ENCODE measurements at places on chromosomes 1 and 21. TPM values are rescaled to one million over a fixed set of nuclear protein-coding genes. Genes with fewer than 3 reads are reported as not detected.

- no peak for DNase-seq
These were observed 29.2 kb downstream of the DNASE2B start for GRCh38 chr1:84427250-84428188.

DNA sequence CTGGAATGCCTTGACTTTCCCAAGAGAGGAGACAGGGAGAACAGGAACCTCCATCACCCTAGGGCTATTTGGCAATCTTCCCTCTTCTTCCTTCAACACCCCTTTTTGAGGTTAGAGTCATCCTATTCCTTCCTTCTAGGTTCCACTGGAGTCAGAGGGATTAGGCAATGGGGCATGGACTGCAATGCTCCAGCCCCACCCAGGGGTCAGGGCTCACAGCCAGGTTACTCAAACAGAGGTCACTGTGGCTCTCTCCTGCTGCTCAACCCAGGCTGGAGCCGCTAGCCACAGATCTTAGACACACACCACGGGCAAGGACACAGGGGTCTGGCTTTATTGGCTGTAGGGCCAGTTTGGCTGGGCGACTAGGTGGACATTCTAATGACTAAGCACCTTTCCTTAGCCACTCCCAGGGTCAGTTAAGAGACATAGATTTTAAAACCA, 145.5 kb upstream of the NRIP1 start:
- H3K4me1 ChIP-seq, result peaks cover 5% of the 10 kb centered on the region
- no peaks in the 10 kb centered on the region for H3K36me3 ChIP-seq
- no peak for DNase-seq
- no peaks in the 10 kb centered on the region for H3K27me3 ChIP-seq

Gene MTARC1
- 25.8 TPM for total RNA-seq

- H3K27me3 ChIP-seq, result no peaks in the 10 kb centered on the region
- DNase-seq, result no peak
- H3K4me3 ChIP-seq, result no peak overlapping the region
- H3K4me1 ChIP-seq, result peaks cover 5% of the 10 kb centered on the region
- no peak overlapping the region for H3K27ac ChIP-seq
- no peaks in the 10 kb centered on the region for H3K36me3 ChIP-seq
These were observed 100.4 kb upstream of the POGK start for GRCh38 chr1:166738873-166739272.

DNA sequence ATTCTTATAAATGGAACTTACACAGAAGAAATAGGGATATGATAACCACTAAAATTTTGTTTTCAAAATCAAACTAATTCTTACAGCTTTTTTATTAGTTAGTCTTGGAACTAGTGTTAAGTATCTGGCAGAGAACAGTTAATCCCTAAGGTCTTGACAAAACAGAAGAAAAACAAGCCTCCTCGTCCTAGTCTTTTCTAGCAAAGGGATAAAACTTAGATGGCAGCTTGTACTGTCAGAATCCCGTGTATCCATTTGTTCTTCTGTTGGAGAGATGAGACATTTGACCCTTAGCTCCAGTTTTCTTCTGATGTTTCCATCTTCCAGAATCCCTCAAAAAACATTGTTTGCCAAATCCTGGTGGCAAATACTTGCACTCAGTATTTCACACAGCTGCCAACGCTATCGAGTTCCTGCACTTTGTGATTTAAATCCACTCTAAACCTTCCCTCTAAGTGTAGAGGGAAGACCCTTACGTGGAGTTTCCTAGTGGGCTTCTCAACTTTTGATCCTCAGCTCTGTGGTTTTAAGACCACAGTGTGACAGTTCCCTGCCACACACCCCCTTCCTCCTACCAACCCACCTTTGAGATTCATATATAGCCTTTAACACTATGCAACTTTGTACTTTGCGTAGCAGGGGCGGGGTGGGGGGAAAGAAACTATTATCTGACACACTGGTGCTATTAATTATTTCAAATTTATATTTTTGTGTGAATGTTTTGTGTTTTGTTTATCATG, 42.3 kb upstream of the LAMC2 start:
- H3K4me1 ChIP-seq, result no peaks in the 10 kb centered on the region
- peaks cover 15% of the 10 kb centered on the region for H3K36me3 ChIP-seq
- H3K27ac ChIP-seq, result no peak overlapping the region
- no peak overlapping the region for H3K4me3 ChIP-seq
- DNase-seq, result no peak

Gene MTX1
- total RNA-seq, result 62.8 TPM

Gene LRRC38
- total RNA-seq, result 0.25 TPM

DNA sequence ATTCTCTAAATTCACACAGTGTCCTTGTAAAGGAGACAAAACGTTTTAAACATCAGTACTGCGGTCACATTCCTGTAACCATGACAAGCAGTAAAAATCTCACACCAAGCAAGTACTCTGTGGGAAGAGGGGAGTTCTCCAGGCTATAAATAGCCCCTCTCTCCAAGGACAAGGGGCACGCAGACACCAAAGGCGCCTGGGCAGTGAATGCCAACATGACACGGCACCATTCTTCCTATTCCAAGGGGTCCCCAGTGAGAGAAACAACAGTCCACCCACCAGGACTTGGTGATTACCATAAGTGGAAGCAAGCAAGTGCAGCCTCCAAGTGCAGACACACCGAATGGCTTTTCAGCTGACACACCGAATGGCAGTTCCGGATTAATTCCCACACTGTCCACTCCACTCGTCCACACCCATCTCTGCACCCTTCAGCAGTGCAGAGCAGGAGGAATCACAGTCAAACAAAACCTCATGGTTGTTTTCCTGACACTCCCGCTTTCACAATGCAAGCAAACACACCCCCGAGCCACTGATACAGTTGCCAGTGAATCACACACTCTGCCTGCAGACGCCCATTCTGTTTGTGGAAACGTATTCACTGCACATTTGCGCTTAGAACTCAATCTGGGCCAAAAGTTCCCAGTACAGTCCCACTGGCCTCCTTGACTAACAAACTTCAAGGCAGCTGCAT, 1.8 kb downstream of the PTTG1IP start:
- peak overlapping the region; percentile 82 for H3K4me3 ChIP-seq
- H3K27ac ChIP-seq, result peak overlapping the region; percentile 87
- peaks cover 24% of the 10 kb centered on the region for H3K27me3 ChIP-seq
- no peaks in the 10 kb centered on the region for H3K36me3 ChIP-seq
- no peak for DNase-seq

DNA sequence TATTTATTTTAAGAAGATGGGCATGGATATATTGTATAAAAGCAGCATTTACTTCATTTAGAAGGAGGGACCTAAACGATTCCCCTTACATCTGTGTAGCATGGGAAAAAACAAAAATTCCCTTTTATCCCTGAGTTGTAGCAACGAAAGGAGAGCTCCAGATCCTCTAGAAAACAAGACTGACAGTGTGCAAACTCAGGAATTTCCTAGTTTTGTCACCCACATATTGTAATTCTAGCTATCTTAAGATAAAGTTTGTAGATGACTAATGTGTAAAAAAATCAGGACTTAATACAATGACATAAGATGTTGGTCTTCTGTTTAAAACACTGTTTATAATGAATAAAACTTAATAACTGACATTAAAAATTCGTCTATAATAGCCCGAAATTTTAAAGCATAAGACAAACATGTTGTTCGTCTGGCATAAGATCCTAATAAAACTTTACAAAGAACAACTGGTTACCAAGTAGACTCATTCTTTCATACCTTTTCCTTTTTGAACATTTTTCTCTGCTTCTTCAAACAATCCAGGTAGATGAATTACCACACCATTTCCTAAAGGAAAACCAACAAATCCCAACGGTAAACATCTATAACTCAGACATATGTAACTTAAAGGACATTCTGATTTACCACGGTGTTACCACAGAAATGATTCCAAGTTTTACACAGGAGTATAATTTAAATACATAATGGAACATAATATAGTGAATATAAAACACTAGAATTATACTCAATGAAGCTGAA, 15.2 kb downstream of the ADSS2 start:
- H3K27me3 ChIP-seq, result no peaks in the 10 kb centered on the region
- no peak overlapping the region for H3K4me3 ChIP-seq
- H3K4me1 ChIP-seq, result peaks cover 24% of the 10 kb centered on the region
- H3K27ac ChIP-seq, result no peak overlapping the region

DNA sequence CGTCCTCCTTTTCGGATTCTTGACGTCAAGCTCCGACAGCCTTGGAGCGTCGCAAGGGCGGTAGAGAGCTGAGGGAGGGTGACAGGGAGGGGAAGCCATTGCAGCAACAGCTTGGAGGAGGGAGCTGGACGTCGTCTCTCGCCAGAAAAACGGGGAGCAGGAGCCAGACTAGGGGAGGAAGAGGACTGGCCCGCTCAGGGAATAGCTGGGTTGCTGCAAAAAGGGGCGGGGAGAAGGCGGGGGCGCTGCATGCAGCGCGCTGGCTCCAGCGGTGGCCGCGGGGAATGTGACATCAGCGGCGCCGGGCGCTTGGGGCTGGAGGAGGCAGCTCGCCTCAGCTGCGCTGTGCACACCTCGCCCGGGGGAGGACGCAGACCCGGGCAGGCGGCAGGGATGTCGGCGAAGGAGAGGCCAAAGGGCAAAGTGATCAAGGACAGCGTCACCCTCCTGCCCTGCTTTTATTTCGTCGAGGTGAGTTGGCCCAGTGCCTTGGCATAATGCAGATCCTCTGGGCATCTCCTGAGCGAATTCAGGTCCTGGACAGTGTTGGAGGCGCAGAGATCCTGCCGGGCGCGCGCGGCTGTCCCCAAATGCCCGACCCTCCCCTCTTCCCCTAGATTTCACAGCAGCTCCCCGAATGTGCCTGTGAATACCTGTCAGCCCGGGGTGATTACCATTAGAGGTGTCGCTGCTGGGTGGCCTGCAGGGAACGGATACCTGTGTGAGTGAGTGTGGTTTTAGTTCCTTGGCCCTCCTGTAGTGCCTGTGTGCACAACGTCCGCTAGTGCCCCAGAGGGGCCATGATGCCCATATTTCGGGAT, at the start of gene PLPPR4:
TSS of gene PLPPR4 (plus strand) at position 292 of the 821 bp plus-strand sequence. CDS start at position 394, 102 bp downstream.
- peaks cover 36% of the 10 kb centered on the region for H3K27me3 ChIP-seq
- no peak within 1 kb of the TSS for H3K27ac ChIP-seq
- 0 out of 2 replicates have a peak, but pooled peaks cover 3% of the 10 kb centered on the region for H3K4me1 ChIP-seq
- H3K4me3 ChIP-seq, result peak within 1 kb of the TSS; percentile 78
- DNase-seq, result peak; percentile 81
- no peaks in the 10 kb centered on the region for H3K36me3 ChIP-seq

Gene BRINP3
- 0.28 TPM for total RNA-seq

Gene FAM43B
- 3.1 TPM for total RNA-seq

Gene NDUFS5
- total RNA-seq, result 402 TPM

- H3K36me3 ChIP-seq, result peaks cover 6% of the 10 kb centered on the region
- no peaks in the 10 kb centered on the region for H3K27me3 ChIP-seq
- no peak overlapping the region for H3K4me3 ChIP-seq
- DNase-seq, result no peak
- no peaks in the 10 kb centered on the region for H3K4me1 ChIP-seq
These were observed 47.8 kb downstream of the ZMYM4 start for GRCh38 chr1:35316264-35316663.

GRCh38 chr1:201020721-201021629, 2.5 kb downstream of the KIF21B start:
- peak overlapping the region; percentile 73 for H3K27ac ChIP-seq
- peaks cover 7% of the 10 kb centered on the region for H3K27me3 ChIP-seq
- no peaks in the 10 kb centered on the region for H3K36me3 ChIP-seq
- peak; percentile 65 for DNase-seq
- H3K4me1 ChIP-seq, result peaks cover 77% of the 10 kb centered on the region

Gene CLEC20A
- total RNA-seq, result not detected

GRCh38 chr1:112188611-112189010, 199.1 kb upstream of the KCND3 start:
- no peaks in the 10 kb centered on the region for H3K36me3 ChIP-seq
- DNase-seq, result no peak
- H3K4me3 ChIP-seq, result no peak overlapping the region
- no peak overlapping the region for H3K27ac ChIP-seq
- no peaks in the 10 kb centered on the region for H3K27me3 ChIP-seq
- no peaks in the 10 kb centered on the region for H3K4me1 ChIP-seq

GRCh38 chr1:23727362-23727811, 15.9 kb upstream of the ELOA start:
- peaks cover under 1% of the 10 kb centered on the region for H3K36me3 ChIP-seq
- peak overlapping the region; percentile 35 for H3K27ac ChIP-seq
- no peaks in the 10 kb centered on the region for H3K4me1 ChIP-seq
- no peak overlapping the region for H3K4me3 ChIP-seq
- no peak for DNase-seq

Gene OR2M3
- not detected for total RNA-seq

DNA sequence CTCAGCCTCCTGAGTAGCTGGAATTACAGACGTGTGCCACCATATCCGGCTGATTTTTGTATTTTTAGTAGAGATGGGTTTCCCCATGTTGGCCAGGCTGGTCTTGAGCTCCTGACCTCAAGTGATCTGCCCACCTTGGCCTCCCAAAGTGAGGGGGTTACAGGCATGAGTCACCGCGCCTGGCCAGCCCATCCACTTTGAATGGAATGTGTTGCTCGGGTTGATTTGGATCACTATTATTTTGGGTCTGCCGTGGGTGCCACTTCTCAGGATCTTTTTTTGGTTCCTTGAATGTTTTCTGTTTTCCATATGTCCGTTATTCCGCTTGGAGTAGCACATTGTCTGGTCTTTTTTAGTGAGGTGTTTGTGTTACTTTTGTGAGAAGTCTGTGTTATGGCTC, 17.0 kb downstream of the PCNT start:
- H3K4me1 ChIP-seq, result no peaks in the 10 kb centered on the region
- H3K27me3 ChIP-seq, result no peaks in the 10 kb centered on the region
- DNase-seq, result no peak

GRCh38 chr1:212470059-212470458, 37.3 kb downstream of the NENF start:
- H3K4me3 ChIP-seq, result no peak overlapping the region
- no peaks in the 10 kb centered on the region for H3K27me3 ChIP-seq
- no peaks in the 10 kb centered on the region for H3K36me3 ChIP-seq

Gene RGS4
- 0.41 TPM for total RNA-seq

Gene GBP6
- not detected for total RNA-seq

- H3K27me3 ChIP-seq, result no peaks in the 10 kb centered on the region
- no peak overlapping the region for H3K4me3 ChIP-seq
- peaks cover 53% of the 10 kb centered on the region for H3K36me3 ChIP-seq
- peaks cover 23% of the 10 kb centered on the region for H3K4me1 ChIP-seq
These were observed 102.7 kb upstream of the C21orf91 start for GRCh38 chr21:17921579-17922530.

DNA sequence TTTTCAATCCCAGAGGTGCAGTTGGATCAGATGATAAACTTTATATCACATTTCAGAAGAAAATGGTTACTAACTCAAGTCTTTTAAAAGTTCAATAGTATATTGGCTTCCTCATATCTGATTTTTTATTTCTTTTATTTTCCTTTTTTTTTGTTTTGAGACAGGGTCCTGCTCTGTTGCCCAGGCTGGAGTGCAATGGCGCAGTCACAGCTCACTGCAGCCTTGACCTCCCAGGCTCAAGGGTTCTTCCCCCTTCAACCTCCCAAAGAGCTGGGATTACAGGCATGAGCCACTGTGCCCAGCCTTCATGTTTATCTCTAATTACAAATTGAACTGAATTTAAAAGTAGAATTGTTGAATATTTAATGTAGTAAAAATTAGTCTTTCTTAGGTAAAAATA, 13.9 kb downstream of the FLVCR1 start:
- H3K4me1 ChIP-seq, result peaks cover 25% of the 10 kb centered on the region
- peaks cover 82% of the 10 kb centered on the region for H3K36me3 ChIP-seq
- peak overlapping the region; percentile 89 for H3K27ac ChIP-seq
- no peak for DNase-seq
- H3K27me3 ChIP-seq, result no peaks in the 10 kb centered on the region
